Eye (tissue), 1 donor: ENCODE measurements at places on chromosomes 11 and 22.

DNA sequence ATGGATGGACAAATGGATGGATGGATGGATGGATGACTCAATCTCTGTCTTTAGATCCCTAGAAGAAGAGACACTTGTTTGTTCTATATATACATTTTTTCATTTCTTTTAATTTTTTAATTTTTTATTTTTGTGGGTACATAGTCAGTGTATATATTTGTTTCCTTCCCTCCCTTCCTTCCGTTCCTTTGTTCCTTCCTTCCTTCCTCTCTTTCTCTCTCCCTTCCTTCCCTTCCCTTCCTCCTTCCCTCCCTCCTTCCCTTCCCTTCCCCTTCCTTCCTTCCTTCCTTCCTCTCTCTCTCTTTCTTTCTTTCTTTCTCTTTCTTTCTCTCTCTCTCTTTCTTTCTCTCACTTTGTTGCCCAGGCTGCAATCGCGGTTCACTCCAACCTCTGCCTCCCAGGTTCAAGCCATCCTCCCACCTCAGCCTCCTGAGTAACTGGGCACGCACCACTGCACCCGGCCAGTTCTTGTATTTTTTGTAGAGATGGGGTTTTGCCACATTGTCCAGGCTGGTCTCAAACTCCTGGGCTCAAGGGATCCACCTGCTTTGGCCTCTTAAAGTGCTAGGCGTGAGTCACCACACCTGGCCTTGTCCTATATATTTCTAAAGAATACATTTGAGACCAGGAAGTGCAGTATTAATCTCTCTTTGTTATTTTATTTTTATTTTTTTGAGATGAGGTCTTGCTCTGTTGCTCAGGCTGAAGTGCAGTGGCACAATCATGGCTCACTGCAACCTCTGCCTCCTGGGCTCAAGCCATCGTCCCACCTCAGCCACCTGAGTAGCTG, 42.5 kb upstream of the AQP11 start:
- DNase-seq, result no peak

GRCh38 chr11:70912226-70912840, 340.0 kb downstream of the SHANK2 start:
- no peak for DNase-seq

- DNase-seq, result no peak
These were observed 65.5 kb downstream of the AAMDC start for GRCh38 chr11:77886401-77886800.

DNA sequence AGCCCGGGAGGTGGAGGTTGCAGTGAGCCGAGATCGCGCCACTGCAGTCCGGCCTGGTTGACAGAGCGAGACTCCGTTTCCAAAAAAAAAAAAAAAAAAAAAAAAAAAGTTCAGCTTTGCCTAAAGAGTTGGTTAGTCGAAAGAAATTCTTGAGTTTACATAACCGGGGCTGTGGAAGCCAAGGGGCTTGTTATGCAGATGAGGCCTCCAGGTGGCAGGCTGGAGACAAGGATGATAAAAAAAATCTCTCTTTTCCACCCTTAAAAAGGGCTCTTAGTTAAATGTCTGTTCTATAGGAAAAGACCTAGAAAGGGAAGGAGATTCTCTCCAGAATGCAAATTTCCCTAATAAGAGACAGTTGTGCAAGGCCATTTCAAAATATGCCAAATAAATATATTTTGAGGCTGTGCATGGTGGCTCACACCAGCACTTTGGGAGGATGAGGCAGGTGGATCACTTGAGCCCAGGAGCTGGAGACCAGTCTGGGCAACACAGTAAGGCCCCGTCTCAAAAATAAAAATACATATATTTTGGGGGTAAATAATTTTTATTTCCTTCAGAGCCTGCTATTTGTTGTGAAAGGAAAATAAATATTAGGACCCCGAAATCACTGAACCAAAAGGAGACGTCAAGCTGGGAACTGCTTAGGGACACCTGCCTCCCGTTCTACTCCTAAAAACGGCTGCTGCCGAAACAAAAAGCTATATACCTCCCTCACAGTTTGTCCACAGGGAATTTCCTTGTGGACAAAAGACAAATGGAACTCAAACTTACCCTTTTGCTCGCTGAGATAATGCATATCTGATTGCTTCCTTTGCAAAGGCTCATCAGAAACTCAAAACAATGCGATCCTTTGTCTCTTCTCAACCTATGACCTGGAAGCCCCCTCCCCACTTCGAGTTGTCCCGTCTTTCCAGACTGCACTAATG, 2.4 kb upstream of the IFITM2 start:
- DNase-seq, result peak; percentile 87

GRCh38 chr11:8008212-8008611, 21.1 kb downstream of the EIF3F start:
- DNase-seq, result no peak

- no peak for DNase-seq
These were observed 17.8 kb upstream of the CARS1 start for GRCh38 chr11:3074912-3075589.

- DNase-seq, result peak; percentile 61
These were observed 25.2 kb upstream of the OR8B8 start for GRCh38 chr11:124470561-124471227.

DNA sequence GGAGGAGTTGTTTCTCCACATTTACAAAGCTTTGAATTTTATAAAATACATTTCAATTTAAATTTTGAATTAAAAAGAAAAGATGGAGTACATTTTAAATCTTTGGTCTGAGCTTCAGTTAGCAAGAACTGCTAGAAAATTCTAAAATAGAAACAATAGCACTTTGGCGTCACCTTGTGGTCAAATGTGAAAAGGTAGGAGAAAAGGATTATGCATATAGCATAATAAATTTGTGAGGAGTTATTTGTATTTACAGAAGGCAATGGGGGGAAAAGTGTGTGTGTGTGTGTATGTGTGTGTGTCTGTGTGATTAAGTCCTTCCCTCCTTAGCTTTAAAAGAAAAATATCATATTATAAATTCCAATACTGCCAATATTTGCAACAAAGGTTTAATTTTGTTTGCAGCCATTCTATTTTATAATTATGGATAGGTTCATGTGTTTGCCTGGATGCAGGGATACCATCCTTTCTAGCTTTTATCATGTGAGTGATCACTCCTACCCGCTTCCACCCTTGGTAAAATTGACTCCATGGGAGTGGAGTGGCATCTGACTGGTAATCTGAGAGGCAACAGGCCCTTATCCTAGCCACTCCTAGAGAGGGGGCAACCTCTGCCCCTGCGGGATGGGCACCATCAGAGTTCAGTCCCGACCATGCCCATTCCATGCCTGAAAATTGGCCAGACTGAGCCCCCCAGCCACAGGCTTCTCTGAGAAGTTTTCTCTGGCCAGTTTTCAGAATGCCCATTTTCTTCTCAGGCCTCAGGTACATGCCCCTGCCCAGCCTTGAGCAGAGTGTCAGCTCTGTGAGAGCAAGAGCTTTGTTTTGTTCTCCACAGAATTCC, 13.6 kb upstream of the LGR4 start:
- peak; percentile 94 for DNase-seq

GRCh38 chr22:35641494-35642120, 6.6 kb upstream of the APOL6 start:
- no peak for DNase-seq

GRCh38 chr22:21961886-21962654, 9.4 kb upstream of the PPM1F start:
- DNase-seq, result no peak

DNA sequence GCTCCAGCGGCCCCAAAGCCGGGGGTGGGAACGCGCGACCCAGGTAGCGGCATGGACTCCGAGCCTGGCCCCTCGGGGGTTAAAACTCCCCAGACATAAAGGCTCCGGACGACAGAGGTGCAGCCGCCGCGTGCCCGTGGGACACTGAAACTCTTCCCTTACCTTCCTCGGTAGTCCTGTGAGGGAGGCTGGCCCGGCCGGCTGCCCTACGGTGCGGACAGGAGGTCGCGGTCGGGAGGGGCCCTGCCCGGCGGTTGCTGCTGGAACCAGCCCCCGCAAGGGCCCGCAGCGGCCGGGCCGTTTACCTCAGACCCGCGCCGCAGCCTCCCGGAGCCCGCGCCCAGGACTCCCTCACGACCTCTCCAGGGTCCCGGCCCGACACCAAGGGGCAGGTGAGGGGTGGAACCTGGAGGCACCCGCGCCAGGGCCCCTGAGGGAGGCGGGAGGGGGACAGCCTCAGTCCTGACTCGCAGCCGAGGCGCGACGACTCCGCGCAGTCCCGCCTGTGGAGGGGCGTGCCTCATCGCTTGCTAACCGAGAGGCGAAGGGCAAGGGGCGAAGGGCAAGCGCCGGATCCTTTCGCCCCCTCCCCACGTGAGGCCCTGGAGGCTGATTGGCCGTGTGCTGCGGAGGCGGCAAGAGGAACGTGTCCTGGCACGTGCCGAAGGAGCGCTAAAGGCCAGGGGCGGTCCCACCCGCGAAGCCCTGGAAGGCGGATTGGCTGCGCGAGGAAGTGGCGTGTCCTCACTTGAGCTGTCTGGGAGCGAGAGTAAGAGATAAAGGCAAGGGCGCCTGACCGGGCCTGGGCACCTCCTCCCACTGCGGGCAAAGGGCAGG, at the start of gene UPB1:
Gene UPB1 (plus strand): TSS at position 805 of the 837 bp plus-strand sequence. CDS start 72 bp downstream, outside the sequence.
- DNase-seq, result peak; percentile 24

GRCh38 chr22:38271927-38272372, 860 bp downstream of the TMEM184B start:
- DNase-seq, result peak; percentile 69

- DNase-seq, result no peak
These were observed 20.6 kb downstream of the PIWIL3 start for GRCh38 chr22:24753914-24754313.

GRCh38 chr11:128790196-128790595, 76.9 kb downstream of the KCNJ1 start:
- peak; percentile 91 for DNase-seq

DNA sequence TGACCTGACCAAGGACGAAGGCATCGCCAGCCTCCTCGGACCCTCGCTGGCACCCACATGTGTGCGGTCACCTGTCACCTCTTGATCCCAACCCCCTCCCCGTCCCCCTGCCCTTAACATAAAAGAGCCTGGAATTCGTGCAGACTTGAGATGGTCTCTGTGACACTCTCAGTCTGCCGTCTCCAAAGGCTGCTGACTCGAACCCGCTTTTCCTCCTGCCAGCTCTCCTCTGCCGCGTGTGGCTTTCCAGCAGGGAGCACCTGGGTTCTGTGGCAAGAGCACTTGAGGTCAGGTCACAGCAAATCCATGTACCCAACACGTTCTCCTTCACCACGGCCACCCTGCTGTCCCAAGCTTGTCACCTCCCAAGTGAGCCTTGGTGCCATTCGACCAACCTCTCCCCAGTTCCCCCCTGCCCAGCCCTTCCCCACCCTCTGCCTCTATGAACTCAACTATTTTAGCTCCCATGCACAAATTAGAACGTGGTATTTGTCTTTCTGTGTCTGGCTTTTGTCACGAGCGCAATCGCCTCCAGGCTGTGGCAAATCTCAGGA, 207.6 kb downstream of the BRD1 start:
- no peak for DNase-seq

GRCh38 chr22:35523167-35523947, 17.3 kb upstream of the RASD2 start:
- peak; percentile 22 for DNase-seq

GRCh38 chr11:1085440-1086170, 10.9 kb downstream of the MUC2 start:
- no peak for DNase-seq

- no peak for DNase-seq
These were observed 615.6 kb downstream of the TBC1D22A start for GRCh38 chr22:47377926-47378560.

- no peak for DNase-seq
These were observed 55.2 kb upstream of the WNT7B start for GRCh38 chr22:46031965-46032851.

DNA sequence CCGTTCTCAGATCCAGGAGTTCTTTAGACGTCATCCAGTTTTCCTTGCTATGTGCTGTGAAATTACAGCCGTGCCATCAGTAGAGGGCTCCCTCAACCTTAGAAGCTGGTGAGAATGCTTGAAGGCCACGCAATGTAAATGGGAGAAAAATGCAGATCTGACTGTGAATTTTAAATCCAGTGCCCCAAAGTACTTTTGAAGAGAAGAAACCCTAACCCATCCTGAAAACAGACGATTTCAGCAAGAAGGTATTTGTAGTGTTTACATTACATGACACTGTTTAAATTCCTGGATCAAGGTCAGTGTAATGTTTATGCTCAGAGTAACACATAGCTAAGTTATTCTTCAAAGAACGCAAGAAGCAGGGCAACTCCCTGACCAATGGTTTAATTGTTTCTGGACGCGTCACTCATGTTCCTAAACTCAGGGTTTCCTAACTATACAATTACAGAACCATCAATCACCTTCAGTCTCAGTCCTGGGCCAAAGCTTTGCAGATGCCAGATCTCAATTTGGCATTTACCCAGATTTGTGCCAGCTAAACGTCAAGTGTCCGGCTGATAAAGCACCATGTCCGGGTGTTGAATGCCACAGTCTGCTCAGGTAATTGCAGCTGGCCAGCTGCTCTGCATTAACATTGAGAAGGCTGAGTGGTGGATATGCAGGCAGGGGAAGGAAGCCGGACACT, 38.2 kb downstream of the ADAMTS8 start:
- DNase-seq, result peak; percentile 67

DNA sequence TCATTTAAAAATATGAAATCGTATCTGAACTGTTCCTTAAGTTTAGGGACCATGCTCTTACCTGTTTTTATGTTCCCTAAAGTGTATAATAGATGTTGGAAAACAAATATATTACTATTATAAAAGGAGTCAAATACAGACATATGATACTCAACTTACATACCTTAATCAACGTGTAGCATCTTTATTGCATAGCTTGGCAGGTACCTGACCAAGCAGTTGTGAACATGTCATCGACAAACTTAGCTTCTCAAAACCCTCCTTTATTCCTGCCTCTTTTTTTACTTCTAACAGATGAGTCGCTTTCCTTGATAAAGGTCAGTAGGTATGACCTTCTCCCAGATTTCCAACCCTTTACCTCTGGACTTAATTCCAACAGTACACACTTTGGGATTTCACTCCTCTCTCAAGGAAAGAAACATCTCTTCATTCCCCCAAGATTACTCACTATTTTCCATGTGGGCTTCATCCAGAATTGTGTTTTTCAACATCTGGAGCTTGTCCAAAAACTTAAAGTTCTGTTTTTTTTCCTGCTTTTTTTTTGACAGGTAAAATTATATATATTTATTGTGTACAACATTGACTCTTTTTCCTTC, 11.9 kb downstream of the HIPK3 start:
- no peak for DNase-seq

DNA sequence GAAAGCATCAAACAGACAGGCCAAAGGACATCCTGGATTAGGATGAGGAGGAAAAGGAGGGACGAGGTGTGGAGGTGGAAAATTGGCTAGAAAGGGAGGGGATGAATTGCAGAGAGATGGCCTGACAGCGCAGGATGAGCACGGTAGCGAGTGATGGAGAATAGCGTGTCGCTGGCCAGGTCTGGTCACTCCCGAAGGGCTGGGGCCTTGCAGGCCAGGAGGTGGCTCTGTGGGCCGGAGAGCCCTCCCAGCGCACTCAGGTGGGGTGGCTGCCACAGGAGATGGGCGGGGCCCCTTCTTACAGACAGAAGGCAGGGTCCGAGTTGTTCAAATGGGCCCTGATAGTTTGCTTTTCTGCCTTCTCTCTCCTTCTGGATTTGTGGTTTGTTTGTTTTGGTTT, 37.1 kb upstream of the THY1 start:
- DNase-seq, result no peak

GRCh38 chr11:27349919-27350318, 13.1 kb downstream of the CCDC34 start:
- no peak for DNase-seq
